ENCODE measurements at places on chromosomes 5 and 9.

DNA sequence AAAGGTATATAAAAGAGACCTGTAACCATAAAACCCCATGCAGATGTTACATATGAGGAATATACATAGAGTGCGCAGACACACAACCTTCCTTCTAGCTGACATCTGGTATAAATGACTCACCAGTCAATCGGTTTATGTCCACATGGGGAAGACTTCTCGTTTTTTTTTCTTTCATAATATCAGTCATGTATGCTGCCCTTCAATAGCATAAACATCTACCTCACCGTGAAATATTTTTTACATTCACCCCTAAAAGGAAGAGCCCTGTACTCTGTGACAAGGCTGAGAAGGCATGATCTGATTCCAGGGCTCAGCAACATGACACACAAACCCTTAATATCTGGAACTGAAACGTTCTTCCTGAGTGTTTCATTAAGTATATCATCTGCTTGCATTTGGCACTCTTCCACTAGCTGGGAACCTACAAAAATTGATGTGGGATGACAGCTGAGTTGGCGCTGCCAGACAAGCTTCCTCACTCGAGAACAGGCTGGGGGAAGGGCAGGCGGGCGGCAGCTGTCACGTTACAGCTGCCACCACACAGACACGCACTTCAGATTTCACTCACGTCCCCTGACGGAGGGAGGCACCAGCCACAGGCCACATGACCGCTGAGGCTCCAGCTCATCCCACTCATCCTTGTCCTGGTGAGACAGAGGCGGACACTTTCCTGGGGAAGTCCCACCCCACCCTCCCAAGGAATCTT, 74.2 kb downstream of the SHB start:
- DNase-seq: no peak

DNA sequence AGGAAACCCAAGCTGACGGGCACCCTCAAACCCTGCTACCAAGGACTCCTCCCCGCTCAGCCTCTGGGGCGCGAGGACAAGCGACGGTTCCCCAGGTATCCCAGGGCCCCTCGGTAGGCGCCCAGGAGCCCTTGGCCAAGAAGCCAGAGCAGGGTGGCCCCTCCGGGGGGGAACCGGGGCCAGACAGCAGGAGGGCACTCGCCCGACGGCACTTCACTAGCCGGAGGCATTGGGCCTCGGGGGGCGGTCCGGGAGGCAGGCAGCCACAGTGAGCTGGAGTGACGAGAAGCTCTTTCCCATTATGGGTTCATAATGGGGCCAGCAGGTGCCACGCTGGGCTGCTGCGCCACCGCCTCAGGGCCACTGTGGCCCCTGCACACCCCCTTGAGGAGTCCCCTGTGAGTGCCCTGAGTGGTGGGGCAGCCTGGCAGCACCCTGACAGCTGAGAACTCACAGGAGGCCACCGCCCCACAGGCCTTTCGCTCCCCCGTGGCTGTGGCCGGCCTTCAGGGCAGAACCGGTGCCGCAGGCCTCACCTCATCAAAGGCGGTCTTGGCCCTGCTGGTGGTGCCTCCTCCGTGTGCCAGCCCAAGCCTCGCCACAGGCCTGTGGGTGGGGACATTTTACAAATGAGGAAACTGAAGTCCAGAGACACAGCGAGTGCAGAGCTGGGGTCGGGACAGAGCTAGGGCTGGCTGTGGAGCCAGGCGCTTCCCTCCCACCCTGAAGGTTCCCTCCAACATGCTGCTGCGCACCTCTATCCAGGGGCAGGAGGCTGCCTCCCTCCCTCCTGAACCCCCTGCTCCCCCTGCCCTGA, 68.7 kb downstream of the PSMB7 start:
- DNase-seq: no peak

DNA sequence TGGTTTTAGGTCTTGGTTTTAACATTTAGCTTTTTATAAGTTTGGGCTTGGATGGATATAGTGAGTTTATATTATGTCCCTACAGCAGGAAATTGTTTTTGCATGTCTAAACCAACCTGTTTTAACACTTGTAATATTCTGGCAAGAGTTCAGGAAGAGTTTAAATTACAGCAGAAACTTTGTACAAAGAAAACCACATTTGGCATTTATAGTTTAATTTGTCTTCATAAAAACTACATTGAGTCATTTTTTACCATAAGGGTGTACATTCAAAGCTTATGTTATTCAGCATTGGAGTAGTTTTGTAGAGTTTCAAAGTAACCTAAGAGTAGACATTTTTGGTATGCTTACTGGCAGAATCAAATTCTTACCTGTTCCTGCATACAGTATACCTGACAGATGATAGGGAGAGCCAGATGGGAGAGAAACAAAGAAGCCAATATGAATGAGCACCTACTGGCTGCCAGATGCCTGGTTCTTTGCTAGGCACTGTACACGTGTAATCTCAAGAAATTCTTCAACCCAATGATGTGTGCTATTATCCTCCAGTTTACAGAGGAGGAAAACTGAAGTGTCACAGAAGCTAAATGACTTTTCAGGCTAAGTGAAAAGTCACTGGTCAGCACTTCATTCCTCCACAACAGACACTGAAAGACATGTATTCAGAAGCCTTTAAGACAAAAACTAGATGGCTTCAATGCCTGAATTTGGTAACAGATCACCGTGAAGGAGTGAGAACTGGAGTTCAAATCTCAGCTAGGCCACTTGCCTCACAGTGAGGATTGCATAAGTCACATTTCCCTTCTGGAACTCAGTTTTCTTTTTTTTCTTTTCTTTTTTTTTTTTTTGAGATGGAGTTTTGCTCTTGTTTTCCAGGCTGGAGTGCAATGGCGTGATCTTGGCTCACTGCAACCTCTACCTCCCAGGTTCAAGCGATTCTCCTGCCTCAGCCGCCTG, 25.9 kb upstream of the ECM2 start:
- DNase-seq: no peak

DNA sequence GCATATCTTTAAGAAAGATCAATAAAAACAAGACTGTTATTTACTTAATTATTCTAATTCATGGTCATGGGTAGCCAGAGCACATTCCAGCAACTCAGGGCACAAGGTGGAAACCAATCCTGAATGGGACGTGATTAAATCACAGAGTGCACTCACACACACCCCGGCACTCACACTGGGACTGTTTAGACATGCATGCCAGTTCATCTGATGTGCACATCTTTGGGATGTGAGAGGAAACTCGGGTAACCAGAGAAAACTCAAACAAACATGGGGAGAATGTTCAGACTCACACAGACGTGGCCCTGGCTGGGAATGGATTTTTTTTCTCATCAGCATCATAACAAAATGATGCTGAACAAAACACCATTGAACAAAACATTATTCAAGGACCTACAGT, 29.4 kb downstream of the SMAD5 start:
- no peak for DNase-seq

DNA sequence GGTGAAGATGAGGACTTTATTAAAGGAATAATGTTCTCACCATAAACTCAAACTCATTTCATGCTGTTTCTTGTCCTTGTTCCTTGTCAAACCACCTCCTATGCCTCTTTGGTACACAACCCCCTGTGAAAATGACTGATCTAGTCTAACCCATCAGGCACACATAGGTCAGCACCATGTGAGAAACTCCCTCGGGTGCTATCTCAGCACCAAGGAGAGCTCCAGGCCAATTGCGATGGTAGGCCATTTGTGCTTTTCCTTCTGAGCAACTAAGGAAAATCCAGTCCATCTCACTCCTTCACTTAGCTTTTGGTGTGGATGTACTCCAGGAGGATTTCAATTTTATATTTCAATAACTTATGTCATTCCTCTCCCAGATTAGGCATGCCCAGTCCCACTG, 199.8 kb downstream of the ZNF608 start:
- peak; percentile 63 for DNase-seq

- DNase-seq: no peak
Observed at GRCh38 chr9:107862881-107863280, 373.3 kb upstream of the KLF4 start.

DNA sequence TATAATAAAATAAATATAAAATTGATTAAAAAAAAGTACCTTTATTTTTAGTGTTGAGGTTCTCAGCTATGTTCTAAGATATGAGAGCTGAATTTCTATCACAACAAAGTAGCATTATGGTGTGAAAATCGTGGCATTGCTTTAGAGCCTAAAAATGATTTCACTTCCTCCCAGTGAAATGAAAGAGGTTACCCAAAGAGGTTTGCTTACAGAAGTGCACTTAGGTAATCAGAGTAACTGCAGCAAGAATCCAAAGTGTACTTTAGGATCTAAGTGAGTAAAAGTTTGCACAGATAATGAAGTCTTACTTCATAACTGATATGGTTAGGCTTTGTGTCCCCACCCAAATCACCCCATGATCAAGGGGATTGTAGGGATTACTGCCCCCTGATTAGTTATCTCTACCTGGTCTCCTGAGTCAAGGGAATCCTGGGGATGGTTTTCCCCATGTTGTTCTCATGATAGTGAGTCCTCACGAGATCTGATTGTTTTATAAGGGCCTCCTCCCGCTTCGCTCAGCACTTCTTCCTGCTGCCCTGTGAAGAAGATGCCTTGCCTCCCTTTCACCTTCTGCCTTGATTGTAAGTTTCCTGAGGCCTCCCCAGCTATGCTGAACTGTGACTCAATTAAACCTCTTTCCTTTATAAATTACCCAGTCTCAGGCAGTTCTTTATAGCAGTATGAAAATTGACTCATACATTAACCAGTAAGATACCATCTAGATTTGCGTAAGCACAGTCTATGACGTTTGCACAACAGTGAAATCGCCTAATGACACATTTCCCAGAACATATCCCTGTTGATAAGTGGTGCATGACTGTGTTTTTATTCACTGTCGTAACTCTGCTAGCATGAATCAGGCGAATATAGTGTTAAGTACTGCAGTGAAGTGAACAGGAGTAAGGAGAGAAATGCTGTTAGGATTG, 40.3 kb upstream of the LRRC70 start:
- no peak for DNase-seq

DNA sequence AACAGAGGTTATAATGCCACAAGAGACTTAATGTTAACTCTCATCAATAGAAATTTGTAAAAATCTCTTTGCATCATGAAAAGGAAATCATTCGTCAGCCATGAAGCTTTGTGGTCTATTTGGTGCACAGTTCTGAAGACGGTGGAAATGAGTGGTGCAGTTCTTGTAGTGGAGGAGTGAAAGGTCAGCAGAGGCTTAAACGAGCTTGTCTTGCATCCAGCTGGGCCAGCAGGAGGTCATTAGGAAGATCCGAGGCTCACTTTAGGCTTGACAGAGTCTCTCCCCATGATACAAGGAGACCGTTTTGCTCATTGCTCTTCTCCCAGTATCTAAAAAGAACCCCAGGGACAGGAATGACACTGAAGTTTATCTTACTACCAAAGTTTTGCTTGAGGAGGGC, 440.8 kb downstream of the BNC2 start:
- no peak for DNase-seq

GRCh38 chr5:88886746-88887341, 3.9 kb upstream of the MEF2C start:
- no peak for DNase-seq

DNA sequence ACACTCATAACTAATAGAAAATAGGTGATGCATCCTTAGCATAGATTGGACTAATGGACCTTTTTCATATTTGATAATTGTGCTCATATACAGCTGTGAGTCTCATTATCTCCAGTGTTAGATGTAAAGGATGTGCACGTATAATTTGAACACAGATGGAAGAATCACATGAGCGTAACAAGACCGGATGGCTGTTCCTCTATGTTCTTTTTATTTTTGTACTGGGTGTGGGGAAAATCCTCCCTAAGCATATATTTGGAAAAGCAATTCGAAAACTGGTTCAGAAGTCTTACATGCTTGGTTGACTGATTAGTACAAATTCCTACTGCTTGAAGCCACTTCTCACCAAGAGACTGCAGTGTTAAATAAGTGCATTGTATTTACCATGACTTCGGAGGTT, 230.2 kb downstream of the AOPEP start:
- no peak for DNase-seq

DNA sequence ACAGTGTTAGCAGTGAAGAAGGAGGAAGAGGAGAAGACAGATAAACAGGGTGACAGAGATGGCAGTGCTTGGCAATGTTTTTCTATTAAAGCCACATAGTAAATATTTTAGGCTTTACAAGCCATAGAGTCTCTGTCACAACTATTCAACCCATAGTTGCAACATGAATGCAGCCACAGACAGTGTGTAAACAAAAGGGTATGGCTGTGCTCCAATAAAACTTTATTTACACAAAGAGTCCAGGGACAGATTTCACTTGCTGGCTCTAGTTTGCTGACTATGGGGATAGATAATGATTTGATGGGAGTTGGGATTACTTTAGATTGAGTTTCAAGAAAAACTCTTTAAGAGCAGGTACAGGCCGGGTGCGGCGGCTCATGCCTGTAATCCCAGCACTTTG, 224.8 kb upstream of the SEMA6A start:
- DNase-seq: no peak

DNA sequence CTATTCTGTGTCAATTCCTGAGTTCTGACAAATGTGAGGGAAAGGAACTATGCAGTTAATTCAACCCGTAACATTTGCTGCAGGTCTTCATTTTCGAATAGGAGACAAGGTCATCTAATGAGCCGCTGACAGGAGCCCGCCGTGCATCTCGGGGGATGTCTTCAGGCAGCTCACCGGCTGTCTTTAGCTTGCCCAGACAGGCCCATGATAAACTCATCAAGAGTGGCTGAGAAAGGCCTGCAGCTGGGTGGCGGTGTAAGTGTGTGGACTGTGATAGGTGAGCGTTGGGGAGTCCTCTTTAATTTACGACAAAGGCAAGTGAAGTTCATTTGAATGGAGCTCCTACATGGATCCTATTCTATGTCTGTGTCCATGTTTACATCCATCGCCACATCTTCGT, 190.5 kb downstream of the ADCY2 start:
- DNase-seq: no peak

- DNase-seq: no peak
Observed at GRCh38 chr5:119948162-119948561, 318.8 kb downstream of the FAM170A start.

GRCh38 chr9:33318781-33319180, 28.5 kb downstream of the NFX1 start:
- no peak for DNase-seq

GRCh38 chr5:134440201-134440755, 28.6 kb upstream of the CDKN2AIPNL start:
- DNase-seq: no peak

DNA sequence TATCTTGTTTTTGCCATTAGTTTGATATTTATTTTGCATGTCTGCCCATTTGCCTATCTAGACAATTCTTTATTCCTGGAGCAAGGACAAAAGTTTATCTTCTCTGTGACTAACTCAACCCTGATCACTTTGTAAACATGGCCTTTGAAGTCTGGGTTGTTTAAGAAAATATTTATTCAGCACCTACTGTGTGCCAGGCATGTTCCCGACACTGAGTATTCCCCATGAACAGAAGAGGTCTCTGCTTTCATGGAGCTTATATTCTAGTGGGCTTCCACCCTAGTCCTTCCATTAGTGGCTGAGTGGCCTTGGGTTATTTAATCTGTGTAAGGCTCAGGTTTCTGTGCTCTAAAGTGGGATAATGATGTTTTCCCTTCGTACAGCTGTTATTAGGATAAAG, 49.7 kb downstream of the SEMA6A start:
- DNase-seq: no peak
